Stimulated activated CD8-positive, alpha-beta memory T cell treated with anti-CD3 and anti-CD28 coated beads, Interleukin-7, amount 100 ng/mL, for 1 hour (primary cell): ENCODE measurements at places on chromosomes 2 and 18.

- DNase-seq, result no peak
Observed at GRCh38 chr2:205640716-205641115, 41.6 kb upstream of the NRP2 start.

DNA sequence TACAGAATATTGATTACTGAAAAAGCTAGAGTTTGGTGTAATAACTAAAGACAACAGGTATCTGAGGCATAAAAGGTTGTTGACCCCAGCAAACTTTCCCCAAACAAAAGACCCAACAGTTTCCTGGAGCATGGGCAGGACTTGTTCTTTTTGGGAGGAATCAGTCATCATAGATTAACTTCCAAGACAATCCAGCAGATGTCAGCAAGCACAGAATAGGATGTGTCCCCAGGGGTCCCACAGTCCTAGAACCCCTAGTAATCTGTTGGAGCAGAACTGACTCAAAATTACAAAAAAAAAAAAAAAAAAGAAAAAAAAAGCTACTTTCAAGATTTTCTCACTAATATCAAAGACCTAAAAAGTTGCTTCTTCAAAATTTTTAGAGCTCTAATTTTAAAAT, 564.7 kb upstream of the SLC39A10 start:
- no peak for DNase-seq

- DNase-seq, result no peak
Observed at GRCh38 chr2:41647468-41648050, 400.3 kb upstream of the PKDCC start.

DNA sequence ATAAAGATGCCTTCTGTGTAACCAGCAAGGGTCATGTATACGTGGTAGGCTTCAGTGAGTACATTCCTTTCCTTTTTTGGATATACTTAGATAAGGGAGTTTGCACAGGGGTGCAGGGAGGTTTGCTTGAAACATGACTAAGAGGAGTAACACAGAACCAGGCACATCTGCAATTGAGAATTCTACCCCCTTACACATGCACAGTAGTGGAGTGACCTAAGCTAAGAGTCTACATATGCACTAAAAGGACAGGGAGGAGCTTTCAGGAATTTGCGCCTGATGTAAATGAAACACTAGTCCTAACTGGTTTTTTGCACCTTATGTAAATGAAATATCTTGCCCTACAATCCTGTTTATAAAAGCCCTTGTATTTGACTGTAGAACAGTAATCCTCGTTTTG, 194.8 kb upstream of the NABP1 start:
- DNase-seq, result no peak

DNA sequence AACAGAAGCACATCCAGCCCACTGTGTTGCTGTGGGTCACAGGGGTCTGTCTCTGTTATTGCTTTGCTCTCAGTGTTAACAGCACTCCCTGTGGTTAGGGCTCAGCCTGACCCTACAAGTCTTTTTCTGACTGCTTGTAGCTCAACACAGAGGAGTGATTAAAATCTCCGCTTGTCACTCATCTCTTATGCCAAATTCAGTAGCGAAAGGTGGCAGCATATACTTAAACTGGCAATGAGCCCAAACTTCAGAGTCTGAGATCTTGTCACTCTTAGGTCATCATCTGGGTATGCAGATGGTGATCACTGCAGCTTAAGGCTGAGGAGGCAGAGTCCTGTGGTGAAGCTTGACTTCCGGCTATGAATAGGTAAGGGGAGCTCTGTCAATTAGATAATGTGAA, 63.3 kb upstream of the CSRNP3 start:
- no peak for DNase-seq

GRCh38 chr18:80159713-80160636, 50.9 kb downstream of the ADNP2 start:
- DNase-seq, result no peak

DNA sequence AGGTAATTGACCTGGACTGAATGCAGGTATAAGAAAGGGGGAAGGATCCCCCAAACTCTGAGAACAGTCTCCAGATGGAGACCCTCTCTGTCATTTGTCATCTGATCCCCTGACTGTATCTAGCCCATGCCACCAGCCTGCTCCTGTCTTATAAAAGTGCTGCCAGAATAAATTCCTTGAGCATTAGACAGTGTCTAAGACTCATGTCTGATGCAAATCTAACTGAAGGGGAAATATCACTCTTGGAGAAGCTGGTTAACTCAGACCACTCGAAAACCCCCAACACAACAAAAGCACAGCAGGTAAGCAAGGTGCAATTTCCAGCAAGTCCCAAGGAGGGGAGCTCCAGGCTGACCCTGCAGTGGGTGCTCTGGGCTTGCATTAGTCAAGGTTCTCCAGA, 40.9 kb upstream of the KDM3A start:
- DNase-seq, result no peak

- no peak for DNase-seq
Observed at GRCh38 chr2:28360718-28361293, 31.9 kb upstream of the FOSL2 start.

GRCh38 chr18:78303519-78304191, 676.0 kb upstream of the SALL3 start:
- no peak for DNase-seq

GRCh38 chr2:122988395-122989221, 1036.5 kb upstream of the CNTNAP5 start:
- DNase-seq, result no peak

- DNase-seq, result no peak
Observed at GRCh38 chr2:162030363-162031190, 43.4 kb downstream of the DPP4 start.

DNA sequence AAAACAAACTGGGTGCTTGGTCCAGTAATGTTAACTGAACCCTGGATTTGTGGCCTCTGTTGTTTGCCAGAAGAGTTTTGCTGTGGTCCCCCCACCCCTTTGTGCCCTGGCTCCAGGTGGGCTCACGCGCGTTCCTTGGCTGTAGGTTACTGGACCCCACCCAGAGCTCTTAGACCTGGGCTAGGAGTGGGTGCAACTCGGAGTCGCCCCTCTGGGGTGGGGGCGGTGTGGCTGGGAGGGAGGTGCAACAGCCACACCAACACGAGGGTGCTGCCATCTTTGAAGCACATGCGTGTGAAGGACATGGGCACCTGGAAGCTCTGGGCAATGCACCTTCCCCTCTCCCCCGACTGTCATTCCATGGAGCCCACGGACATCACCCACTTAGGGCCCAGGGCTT, 92.7 kb downstream of the USP40 start:
- DNase-seq, result no peak

DNA sequence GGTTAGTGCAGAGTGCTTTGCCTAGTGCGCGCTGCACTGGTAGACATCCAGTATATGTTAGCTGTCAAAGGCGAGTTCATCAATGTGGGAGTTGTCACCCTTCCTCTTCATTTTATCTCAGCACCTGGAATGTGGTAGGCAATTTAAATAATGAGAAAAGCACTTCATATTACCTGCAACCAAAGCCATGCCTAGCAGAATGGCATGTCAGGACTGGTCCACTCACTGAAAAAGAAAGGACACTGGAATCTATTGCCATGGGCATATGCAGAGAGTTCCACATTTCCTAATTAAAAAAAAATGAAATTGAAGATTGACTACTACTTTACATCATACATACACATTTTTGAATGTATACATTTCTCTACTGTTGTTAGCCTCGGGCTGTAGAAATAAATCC, 139.6 kb downstream of the PAX3 start:
- no peak for DNase-seq

GRCh38 chr2:237552908-237553307, 13.5 kb upstream of the PRLH start:
- DNase-seq, result no peak

GRCh38 chr2:23679044-23679443, 247.9 kb downstream of the ATAD2B start:
- DNase-seq, result no peak

DNA sequence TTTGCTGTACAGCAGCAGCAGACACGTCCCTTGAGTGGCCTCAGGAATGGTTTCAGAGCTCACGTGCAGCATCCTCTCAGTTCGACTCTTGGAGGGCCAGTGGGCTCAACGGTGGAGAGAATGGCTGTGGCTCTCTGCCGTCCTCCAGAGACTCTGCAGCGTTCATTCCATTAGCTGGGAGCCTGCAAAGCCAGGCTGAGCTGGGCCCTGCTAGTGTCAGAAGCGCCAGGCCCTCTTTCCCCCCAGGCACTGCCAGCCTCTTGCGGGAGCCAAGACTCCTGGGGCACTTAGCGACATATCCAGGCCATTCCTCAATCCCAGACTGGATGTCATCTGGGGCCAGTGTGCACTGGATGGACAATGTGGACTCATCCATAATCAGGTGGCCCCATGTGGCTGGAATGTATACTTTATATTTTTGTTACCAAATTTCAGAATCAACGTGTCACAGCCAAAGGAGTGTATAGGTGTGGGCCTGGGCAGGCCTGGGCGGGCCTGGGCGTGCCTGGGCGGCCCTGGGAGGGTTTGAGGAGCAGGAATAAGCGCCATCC, 125.1 kb upstream of the EPAS1 start:
- DNase-seq, result no peak

DNA sequence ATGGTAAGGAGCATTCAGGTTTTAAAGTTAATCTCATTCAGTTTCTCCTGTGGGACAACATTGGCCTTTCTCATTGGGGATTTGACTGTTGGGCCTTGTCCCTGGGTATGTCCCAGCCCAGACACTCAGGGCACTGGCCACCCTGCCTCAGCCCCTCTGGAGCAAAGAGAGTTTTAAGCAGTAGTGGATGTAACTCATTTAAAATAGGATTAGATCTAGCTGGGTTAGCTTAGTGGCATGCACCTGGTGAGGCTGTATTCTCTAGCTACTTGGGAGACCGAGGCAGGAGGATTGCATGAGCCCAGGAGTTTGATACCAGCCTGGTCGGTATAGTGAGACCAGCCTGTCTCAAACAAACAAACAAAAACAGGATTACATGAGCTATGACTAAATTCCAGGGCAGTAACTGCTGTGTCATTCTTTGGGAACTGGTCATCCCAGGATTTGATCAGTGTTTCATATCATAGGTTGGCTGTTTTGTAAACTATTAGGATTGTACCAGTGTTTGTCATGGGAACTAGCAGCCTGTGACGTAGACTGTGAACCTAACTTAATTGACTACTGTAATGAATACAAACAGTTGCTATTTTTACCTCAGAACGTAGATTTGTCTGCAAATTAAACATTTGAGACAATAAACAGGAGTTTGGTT, 12.5 kb downstream of the INPP4A start:
- DNase-seq, result no peak

GRCh38 chr2:230583581-230583980, 129.1 kb upstream of the CAB39 start:
- no peak for DNase-seq

DNA sequence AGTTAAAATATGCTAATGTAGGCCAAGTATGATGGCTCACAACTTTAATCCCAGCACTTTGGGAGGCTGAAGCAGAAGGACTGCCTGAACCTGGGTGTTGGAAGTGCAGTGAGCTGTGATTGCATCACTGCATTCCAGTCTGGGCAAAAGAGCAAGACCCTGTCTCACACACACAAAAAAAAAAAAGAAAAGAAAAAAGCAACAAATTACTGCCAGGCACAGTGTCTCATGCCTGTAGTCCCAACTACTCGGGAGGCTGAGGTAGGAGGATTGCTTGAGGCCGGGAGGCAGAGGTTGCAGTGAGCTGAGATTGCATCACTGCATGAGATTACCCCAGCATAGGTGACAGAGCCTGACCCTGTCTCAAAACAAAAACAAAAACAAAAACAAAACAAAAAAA, 110.6 kb downstream of the PRELID3A start:
- DNase-seq, result no peak

GRCh38 chr18:35522130-35522959, 24.6 kb upstream of the INO80C start:
- DNase-seq, result no peak

DNA sequence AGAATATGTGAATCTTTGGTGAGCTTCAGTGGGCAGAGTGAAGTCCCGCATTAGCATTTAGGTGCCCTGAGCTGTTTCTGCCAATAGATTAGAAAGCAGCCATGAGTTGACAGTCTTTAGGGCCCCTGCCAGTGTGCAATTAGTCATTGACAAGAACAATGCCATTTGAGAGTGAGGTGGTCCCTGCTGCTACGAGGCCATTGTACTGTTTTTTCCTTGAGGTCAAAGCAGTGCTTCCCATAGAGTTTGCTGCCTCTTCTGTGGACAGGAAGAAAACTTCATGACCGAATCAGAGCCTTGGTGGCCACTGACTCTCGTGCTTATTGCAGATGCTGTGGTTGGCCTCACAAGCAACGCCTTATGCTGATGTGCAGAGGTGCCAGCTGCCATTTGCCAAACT, 102.7 kb downstream of the SH3BP4 start:
- DNase-seq, result no peak

DNA sequence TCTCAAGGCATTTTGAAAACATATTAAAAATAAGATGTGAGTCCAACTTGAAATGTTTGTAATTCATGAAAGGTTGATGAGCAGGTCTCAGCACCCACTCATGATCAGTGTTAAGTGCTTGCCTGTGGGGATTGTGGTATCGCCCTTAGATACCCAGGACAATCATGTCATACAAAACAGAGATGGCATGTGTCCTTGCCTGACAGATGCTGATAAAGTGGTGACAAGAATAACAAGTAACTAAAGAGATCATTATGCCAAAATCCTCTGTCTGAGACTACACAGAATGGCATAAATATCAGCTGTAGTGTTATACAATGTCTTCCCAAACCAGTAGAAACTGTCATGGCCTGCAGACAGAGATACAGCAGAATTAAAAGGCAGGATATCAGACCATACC, 930.3 kb downstream of the SUCLG1 start:
- DNase-seq, result no peak

- no peak for DNase-seq
Observed at GRCh38 chr2:202025816-202026215, 7.8 kb upstream of the FZD7 start.

DNA sequence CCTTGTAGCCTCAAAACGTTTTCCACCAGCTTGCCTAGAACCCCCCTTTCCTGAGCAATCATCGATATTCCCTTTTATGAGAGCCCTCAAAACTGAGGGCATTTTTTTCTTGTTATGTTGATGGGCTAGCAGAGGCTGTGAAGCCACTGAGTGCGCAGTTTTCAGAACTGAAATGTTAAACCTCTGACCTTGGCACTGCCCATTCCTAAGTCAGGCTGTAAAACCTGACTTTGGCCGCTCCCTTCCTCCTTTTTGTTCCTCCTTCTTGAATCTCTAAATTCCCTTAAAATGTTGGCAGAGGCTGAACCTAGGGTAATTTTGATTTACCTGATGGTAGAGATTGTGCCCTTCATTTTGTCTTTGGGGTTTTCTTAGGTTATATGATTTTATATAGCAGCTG, 334.2 kb downstream of the KIAA1328 start:
- DNase-seq, result no peak

GRCh38 chr2:85811180-85812093, 57.6 kb downstream of the ATOH8 start:
- DNase-seq, result no peak

DNA sequence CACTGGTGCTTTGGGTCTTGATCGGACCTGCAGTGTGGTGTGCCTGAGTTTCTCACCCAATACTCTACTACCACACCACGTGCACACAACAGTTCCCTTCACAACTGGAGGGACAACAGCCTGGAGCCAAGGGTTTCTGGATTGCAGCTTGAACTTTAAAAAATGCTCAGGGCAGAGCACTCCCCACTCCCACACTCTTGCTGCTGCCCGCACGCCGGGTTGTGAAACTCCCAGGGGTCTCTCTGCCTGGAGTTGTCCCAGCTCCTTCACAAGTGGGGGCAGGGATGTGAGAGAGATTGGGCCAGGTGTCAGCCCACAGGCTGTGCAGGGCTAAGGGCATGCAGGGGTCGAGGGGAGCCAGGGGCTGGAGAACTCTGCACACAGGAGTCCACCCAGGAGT, 89.4 kb downstream of the GALR1 start:
- DNase-seq, result no peak

- no peak for DNase-seq
Observed at GRCh38 chr2:8847400-8847799, 10.0 kb upstream of the KIDINS220 start.
